ENCODE measurements at places on chromosomes 3 and 15.

DNA sequence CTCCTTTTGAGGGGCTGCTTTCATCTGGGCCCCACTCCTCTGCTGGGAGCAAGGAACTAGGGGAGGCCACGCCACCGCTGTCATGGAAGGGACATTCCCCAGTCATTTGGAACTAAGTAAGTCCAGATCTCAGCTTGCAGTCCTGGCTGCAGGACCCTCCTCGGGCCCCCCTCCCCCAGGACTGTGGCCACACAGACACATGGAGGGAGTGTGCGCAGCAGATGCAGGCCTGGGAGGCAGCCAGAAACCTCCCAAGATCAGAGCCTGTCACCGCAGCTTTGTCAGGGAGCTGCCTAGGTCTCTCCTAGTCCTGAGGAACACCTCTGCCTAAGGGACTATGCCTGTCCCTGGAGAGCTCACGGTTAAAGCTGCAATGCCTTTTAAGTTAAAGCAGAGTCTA lies 7.3 kb upstream of the SEMA3F start:
- DNase-seq, result peak; percentile 60

- no peak for DNase-seq
These were observed 21.5 kb downstream of the FAM174B start for GRCh38 chr15:92634060-92634459.

GRCh38 chr3:186440891-186441290 lies 78.9 kb upstream of the DGKG start:
- no peak for DNase-seq

GRCh38 chr3:14139771-14140170 lies 14.9 kb downstream of the TMEM43 start:
- DNase-seq, result no peak

DNA sequence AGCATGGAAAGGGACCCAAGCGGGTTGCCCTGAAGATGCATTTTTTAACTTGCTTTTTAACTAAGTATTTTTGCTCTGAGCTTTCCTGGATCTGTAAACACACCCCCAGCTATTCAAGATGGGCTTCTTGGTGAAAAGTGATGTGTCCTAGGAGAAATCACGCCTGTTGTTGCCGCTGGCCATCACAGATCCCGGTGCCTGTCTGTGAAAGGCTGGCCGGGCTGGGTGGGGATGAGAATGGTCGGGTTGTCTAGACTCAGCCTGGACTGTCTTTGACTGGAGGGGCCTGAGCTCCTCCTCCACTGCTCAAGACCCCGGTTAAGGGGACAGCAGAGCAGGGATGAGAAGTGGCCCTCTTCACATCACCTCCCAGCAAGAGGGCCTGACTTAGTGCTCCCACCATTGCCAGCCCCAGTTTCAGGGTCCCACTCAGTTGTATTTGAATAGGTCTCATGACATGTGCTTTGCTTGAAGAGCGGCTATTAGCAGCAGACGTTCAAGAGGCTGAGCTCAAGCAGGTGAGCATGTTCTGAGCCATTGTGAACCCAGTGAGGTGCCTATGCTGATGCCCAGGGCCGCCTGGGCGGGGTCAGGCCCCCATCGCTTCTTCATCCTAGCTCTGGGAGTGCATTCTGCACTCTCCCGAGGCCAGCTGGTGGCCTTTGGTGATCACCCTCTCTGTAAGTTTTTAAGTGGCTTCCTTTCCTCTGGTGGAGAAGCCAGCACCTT lies 79.9 kb downstream of the IGF1R start:
- no peak for DNase-seq

GRCh38 chr3:25385807-25386460 lies 42.1 kb upstream of the RARB start:
- no peak for DNase-seq

DNA sequence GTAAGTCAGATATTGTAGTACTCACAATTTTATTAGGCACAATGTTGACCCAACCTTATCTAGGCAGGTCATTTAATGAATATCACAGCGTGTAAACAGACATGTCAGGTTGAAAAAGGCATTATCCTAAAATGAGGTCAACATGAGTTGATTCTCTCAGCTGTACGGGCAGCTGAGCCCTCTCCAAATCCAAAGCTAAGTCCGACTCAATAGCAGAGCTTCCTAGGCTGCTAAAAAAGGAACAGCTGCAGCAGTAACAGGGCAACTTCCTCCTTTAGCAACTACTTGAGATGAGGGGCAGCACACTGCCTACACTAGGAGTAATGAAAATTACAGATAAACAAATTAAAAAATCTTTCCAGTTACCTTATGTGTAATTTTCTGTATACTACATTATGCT lies 189.2 kb downstream of the CADM2 start:
- DNase-seq, result no peak

DNA sequence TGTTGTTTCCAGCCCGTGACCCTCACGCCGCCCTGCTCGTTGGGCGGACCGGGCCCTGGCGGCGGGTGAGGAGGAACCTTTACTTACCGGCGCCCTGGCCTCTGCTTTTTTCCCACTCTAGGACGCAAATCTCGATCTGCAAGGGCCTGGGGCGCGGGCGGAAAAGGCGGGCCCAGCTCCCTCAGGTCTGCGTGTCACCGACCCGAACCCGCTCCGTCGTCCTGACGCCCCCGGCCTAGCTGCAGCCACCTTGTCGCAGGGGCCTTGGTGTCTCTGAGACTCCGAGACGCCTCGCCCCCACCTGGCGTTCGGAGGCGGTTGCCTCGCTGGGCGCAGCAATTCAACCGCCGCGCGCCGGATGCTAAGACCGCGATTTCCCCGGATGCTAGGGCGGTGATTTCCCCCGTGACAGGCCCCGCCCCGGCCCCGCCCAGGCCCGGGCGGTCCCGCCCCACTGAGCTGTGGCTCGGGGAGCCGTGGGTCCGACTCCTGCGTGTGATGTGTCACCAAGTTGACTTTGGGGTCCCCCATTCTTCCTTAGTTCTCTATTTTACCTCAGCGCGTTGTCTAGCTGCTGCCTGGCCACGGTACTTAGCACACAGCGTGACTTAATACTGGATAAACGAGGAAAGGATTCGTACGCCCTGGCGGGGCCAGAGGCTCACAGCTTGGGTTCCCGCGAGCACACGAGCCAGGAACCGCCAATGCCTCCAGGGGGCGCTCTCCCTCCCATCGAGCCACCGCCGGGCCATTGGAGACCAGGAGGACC lies at the start of gene RPL39L:
Gene RPL39L, minus strand, starts transcription at position 371 of the 769 bp plus-strand sequence. CDS start 18,196 bp downstream, outside the sequence.
- DNase-seq, result peak; percentile 97

- DNase-seq, result no peak
These were observed 27.7 kb downstream of the PTH1R start for GRCh38 chr3:46905213-46905560.

GRCh38 chr15:71888797-71889196 lies 78.4 kb downstream of the NR2E3 start:
- DNase-seq, result no peak

DNA sequence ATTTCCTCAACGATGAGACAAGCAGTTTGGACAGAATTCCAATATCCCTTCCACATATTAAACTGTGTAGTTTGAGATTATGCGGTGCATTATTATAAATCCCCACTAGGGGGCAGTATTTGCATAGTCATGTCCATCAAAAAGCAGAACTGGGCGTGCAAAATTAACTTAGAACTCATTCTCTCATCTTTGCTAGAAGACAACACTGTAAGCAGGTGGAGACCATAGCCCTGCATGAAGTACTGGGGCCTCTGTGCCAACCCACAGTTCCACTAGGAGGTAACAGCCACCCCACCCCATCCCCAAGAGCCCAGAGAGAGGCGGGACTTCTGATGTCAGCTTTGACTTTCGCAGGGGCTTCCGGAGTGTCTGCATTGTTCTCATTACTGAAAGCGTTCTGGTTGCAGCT lies 106.6 kb upstream of the TMC3 start:
- peak; percentile 48 for DNase-seq

DNA sequence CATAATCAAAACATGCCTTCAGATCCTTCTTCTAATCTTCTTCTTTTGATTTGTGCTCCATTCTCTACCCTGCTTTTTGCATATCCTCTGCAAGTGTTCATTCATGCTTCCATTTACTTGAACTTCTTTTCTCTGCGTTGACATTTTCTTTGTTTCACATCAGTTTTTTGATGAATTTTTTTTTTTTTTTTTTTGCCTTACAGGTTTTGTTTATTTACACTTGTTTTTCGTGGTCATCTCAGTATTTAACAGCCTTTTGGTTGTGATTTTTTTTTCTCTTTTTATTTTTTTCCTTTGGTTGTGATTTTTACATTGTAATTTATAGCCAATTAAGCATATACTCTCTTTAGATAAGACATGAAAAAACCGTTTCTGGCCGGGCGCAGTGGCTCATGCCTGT lies 11.8 kb upstream of the SHQ1 start:
- no peak for DNase-seq

- DNase-seq, result no peak
These were observed 1.6 kb downstream of the CALML4 start for GRCh38 chr15:68203486-68203885.

- no peak for DNase-seq
These were observed 38.0 kb upstream of the TM4SF1 start for GRCh38 chr3:149415484-149415883.

DNA sequence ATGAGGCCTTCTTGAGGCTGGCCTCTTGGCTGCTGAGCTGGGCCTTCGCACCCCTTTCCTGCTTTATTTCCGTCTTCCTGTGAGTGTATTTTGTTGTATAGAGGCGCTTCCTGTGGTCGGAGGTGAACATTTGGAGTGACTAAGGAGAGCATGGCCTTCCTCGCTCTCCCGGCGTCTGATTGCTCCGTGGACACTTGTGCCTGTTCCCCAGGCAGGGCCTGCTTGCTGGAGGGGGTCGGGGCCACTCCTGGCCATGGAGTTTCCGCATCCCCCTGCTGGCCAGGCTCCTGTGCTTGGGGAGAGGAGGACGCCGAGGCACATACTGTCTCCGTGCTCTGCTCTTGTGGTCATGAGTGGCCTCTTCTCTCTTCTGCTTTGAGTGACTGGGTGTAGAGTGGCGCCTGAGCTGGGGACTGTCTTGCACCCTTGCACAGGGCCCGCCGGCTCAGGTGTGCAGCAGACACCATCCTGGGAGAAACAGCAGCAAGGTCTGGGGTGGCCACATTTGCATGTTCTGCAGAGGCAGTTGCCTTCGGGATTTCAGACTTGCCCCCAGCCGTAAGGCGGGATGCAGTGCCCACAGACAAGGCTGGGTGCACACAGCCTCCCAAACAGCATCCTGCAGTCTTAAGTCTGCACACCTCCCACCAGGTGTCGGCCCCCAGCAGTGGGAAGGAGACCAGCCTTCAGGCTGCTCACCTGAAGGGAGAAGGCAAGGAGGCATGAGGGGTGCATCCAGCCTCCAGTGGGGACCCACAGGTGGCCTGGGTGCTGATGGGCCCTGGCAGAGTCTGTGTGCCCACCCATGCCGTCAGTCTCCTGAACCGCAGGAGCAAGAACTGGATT lies 16.4 kb downstream of the KLF13 start:
- no peak for DNase-seq

DNA sequence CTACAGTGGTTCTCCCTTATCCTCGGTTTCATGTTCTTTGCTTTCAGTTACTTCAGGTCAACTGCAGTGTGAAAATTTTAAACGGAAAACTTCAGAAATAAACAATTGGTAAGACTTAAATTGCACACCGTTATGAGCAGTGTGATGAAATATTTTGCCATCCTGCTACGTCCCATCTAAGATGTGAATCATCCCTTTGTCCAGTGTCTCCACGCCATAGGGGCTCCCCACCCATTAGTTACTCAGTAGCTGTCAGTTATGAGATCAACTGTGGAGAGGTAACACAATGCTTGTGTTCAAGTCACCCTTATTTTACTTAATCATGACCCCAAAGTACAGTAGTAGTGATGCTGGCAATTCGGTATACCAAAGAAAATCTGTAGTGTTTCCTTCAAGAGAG lies 47.4 kb downstream of the TJP1 start:
- no peak for DNase-seq

DNA sequence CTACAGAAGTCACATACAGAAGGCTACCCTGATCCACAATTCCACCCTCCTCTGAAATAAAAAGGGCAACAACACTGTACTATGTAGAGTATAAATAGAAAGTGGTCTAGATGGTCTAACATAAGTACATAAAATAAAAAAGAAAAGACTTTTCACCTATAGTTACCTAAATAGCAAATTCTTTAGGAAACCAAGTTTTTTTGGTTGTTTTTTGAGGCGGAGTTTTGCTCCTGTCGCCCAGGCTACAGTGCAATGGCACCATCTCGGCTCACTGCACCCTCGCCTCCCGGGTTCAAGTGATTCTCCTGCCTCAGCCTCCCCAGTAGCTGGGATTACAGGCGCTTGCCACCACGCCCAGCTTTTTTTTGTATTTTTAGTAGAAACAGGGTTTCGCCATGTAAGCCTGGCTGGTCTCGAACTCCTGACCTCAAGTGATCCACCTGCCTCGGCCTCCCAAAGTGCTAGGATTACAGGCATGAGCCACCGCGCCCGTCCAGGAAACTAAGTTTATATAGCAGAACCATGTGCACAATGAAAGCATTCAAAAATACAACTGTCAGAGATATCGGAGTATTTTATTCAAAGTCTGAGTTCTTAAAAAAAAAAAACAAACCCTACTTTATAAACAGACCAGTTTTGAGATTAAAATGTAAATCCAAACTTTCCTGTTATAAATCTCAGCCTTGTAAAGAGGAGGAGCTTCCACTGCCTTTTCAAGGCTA lies 1.7 kb downstream of the SIN3A start:
- DNase-seq, result no peak

DNA sequence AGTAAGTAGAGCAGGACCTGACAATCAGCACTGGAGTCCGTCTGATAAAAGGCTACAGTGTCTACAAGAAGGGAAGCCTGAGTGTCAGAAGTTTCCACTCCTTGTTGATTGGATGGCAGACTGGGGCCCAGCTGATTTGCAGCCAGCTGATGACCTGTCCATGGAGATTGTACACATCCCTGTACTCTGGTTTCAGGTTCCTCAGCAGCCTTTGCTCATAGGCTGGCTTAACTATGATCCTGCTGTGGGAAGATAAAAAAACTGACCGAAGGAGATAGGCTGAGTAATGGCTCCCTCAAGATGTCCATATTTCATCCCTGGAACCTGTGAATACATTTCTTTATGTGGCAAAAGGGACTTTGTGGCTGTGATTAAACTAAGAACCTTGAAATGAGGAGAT lies 11.7 kb upstream of the LACTB start:
- DNase-seq, result no peak

GRCh38 chr3:181050738-181051137 lies 61.2 kb upstream of the DNAJC19 start:
- DNase-seq, result no peak

DNA sequence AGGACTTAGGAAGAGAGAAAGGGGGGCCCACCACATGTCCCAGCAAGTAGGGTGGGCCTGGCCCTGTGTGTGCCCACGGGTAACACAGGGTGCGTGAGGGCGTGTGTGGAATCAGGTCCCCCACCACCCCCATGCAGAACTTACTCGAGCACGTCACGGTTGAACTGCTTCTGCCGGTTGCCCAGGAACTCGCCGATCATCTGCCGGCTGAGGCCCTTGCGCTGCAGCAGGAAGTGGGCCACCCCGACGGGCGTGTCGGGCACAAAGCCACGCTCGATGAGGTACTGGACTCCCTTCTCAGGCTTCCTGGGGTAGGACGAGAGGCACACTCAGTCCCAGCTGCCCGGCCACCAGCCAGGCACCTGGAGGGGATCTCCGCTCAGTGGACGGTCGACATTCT lies 83.1 kb upstream of the RPL32 start:
- no peak for DNase-seq

Measured in AG20443 (cell line).